ENCODE measurements at places on chromosomes 11 and 22.

DNA sequence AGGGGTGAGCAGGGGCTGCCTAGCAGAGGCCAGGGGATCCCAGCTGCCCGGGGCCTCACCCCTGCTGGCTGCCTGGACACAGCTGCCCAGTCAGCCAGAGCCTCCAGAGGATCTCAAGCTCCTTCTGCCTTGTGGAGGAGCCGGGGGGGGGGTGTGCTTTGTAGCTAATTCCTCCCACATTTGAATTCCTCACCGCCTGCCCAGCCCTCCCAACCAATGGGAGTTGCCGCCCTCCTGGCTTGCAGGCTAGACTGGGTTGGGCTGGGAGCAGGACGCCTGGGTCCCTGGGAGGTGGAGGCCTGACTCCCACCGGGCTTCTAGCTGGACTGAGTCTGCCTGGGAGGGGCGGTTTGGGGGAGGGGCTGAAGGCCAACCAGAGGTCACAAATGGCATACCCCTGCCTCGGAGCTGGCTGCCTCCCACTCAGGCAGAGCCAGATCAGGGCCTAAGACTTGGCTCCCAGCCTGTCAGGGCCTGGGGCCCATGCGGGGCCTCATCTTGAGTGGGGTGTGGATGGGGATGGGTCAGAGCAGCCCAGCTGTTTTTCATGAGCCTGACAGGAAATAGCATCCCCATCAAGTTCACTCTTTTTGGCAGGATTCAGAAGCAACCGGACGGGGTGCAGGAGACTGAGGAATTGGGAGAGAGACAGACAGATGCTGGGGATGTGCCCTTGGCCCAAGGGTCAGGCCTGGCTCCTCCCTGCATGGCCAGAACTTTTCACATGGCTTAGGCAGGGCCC is 29.2 kb upstream of the PDE2A start:
- no peak for DNase-seq

- no peak for DNase-seq
Observed at GRCh38 chr11:33027233-33027632, 11.6 kb downstream of the DEPDC7 start.

GRCh38 chr11:122422682-122423081 is 232.8 kb upstream of the UBASH3B start:
- DNase-seq: no peak

DNA sequence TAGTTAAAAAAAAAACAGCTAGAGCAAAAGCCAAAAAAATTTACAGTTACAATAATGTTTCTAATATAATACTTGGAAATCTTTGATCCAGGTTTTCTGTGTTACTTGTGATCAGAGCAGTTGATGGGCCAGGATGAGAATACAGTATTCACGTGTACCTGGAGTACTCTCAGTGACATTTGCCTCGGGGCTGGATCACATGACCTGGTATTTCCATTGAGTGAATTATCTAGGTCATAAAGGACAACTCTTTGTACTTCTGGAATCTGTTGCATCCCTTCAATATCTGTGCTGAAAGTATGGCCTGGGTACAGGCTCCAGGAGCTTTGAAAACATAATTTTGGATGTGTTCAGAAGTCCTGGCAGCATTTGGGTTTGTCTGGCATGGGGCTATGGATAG is 93.5 kb downstream of the GRAMD1B start:
- DNase-seq: no peak

- no peak for DNase-seq
Observed at GRCh38 chr11:112213753-112214152, 12.5 kb upstream of the PTS start.

- no peak for DNase-seq
Observed at GRCh38 chr11:26045082-26045481, 286.8 kb upstream of the ANO3 start.

DNA sequence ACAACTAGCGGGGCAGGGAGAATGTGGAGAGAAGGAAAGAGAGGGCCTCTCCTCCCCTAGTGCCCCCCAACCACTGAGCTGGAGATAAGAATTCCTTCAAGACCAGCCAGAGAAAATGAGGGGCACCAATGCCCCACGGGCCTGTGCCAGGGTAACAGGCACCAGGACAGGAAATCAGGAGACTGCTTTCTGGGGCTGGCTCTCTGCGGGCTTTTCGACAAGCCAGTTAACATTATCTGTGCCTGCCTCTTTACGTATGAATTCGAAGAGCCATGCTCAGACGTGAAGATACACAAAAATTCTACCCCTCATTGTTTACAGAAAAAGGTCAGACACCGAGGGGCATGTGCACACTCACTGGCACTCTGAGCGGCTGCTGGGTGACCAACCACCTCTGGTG is 52.1 kb downstream of the MYH9 start:
- DNase-seq: no peak

DNA sequence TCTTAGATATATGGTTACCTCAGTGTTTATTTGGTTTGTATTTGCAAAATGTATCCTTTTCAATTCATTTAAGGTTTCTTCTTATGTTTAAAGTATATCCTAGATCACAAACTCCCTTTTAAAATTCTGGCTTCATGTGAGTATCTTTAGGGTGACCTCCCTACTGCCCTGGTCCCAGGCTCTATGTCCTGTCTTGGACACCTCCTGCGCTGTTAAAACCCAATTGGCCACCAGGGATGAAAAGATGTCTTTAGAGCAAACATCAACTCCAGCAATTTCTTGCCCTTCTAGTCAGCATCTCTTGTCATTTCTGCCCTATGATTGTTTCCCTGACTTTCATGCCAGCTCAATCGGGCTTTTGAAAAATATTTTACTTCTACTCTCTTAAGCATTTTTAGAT is 28.8 kb upstream of the SYT13 start:
- DNase-seq: no peak

DNA sequence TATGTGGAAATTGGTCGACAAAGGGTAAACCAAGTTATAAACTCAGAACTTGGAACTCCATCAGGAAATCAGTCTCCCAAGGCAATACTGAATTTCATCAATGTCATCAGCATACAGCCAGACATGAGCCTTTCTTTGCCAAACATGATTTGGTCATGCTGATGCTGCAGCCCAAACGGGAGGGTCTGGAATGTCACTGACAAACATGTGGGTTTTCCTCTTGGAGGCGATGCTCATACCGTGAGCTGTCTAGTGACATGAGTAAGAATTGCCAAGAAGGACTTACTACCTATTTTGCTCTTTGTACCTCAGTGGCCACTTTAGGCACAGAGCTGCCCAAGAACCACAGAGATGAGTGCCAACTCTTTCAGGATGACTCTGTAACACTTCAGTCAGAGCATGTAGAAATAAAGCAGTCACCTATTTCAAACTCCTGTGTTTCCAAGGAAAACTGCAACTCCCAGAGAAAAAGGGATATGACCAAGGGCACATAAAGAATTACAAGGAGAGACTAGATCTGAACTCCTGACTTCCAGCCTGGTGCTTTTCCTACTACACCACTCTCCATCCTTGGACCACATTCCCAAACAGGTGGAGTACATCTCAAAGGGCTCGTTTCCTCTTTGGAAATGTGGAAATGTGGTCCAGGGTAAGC is 24.3 kb upstream of the MRGPRX2 start:
- DNase-seq: no peak

- DNase-seq: no peak
Observed at GRCh38 chr11:16096336-16096735, 260.0 kb downstream of the SOX6 start.

DNA sequence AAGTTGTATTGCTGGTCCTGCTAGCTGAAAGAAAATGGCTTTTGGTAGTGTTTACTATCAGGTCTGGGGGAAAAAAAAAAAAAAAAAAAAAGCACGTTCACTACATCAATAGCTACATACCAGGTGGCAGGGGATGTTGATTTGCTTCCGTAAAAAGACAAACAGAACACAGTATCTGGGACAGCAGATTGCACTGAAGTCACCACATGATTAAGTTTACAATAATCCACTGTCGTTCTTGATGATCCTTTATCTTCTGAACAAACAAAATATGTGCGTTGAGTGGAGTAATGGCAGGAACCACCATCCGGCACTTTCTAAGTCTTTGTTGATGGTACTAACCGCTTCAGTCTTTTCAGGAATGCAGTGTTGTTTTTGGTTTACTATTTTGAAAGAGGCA is 48.7 kb downstream of the DDX6 start:
- DNase-seq: no peak

- peak; percentile 76 for DNase-seq
Observed at GRCh38 chr22:41780746-41781505, 19.6 kb upstream of the CCDC134 start.

DNA sequence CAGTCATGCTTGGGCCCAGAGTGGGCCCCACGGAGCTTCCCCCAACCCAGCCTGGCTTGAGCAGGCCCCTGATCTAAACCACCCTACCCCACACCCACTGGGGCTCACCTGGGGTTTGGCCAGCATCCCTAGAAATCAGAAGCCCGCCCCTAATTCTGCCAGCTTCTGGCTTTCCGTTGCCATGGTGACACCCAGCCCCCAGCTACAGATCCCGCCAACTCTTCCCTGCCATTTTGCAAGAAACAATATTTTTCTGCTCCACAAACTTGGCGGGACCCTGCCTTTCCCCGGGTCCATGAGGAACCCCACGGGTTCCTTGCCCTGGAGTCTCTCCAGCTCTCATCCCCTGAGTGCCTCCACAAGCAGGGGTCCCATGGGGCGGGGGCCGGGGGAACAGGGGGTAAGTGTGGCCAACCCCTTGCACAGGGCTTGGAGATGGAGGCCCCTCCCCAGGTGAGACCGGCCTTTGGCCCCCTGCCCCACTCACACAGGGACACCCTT is 90.0 kb downstream of the CDKN1C start:
- no peak for DNase-seq

GRCh38 chr11:117809236-117810055 is 12.4 kb upstream of the DSCAML1 start:
- no peak for DNase-seq

GRCh38 chr11:59918987-59919589 is 19.1 kb upstream of the OOSP1 start:
- no peak for DNase-seq

- no peak for DNase-seq
Observed at GRCh38 chr22:25564979-25565677, 653 bp downstream of the GRK3 start.

GRCh38 chr11:75945947-75946346 is 130.9 kb downstream of the UVRAG start:
- DNase-seq: no peak

DNA sequence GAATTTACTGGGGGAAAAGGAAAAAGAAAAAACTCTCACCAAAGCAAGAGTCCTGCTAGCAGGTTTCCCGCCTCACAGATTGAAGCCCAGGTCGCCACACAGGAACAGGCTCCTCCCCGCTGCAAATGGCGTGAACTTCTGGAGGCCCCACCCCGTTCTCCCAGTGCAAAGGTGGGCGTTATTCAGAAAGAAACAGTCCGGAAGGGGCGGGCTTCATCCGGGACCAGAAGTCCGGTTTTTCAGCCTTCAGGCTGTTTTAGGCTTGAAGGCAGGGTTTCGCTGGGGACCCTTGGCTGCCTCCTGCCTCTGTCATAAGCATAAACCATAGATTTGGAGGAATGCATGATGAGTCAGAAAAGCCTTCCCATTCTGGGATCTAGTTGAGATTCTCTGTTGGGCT is 148.3 kb upstream of the POU2AF2 start:
- DNase-seq: no peak

- DNase-seq: no peak
Observed at GRCh38 chr22:40498420-40499208, 128.2 kb downstream of the SGSM3 start.

DNA sequence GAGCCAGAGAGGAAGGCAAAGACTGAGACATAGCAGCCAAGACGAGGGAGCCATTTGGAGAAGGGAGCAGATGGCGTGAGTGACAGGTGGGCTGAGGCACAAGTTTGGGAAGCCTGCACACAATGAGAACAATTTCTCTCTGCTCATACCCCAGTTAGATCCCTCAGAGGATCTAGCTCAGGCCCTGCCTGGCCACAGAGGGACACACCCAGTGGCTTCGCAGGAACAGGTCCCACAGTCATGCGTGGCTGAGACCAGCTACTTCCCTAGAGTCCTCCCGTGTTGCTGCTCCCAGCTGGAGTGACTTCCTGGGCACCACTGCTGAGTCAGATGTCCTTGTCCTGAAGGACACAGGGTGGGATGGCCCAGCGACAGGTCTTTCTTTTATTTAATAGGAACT is 33.4 kb upstream of the LYVE1 start:
- DNase-seq: no peak

GRCh38 chr11:114785820-114786219 is 107.5 kb downstream of the NXPE2 start:
- DNase-seq: no peak

DNA sequence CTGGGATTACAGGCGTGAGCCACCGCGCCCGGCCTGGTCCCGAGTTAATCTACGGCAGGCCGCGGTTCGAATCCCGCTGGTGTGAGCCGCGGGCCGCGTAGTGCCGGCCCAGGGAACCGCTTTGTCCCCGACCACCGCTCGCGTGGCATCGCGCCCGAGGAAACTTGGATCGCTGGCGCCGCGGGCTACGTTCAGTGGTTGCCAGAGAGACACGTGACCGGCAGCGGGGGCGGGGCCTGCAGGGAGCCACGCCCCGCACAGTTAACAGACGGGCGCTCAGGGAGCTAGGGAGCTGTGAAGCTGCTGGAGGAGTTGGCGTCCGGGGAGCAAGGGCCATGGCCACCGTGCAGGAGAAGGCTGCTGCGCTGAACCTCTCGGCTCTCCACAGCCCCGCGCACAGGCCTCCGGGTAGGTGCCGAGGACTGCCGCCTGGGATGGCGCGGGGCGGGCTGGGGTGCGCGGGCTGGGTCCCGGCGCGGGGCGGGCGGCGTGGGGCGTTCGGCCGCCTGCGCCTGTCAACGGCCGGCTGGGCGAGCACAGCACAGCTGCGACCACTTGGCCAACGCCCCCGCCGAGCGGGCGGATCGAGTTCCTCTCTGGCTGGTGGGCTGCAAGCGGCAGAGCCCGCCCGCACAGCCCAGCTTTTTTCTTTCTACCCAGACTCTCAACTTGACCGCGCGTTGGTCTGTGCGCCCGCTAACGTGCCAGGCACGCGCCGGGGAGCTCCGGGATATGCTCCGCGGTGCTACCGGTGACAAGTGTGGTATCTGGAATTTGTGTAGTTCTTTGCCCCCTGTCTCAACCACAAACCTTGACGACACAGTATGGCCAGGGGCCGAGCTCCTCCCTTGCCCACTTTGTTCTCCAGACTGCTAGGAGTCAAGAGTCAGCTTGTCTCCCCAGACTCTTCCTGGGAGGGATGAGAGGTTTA is at the start of gene DEPDC7:
DEPDC7 (plus strand) TSS at position 258 of the 931 bp plus-strand sequence; CDS start at position 336, 78 bp downstream.
- peak; percentile 46 for DNase-seq

DNA sequence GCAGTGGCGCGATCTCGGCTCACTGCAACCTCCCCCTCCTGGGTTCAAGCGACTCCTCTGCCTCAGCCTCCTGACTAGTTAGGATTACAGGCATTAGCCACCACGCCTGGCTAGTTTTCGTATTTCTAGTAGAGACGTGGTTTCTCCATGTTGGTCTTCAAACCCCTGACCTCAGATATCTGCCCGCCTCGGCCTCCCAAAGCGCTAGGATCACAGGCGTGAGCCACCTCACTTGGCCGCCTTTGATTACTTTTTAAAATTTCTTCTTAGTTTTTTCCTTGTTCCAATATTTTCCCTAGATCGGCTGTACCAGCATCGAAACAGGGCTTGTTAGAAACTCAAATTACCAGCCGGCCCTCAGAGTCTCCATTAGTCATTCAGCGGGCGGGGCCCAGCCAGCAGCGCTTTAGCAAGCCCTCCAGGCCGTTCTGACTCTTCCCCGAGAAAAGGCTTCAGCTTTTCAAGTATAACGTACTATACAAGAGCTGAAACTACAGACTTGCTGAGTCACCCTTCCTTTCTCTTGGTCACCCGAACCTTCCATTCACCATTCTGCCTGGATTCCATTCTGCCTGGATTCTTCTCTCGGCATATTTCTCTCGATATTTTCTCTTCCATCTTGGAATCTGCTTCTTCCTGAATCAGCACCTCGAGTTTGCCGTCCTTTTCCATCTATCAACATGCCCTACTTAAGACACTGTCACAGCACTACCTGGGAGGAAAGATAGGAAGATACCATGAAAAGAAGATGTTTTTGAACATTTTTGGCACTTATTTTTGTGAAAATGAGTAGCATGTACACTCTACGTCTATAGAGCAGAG is 6.7 kb upstream of the CAPRIN1 start:
- DNase-seq: no peak
